Right lobe of liver (tissue), 6 donors: ENCODE measurements at places on chromosomes 11 and 22.

DNA sequence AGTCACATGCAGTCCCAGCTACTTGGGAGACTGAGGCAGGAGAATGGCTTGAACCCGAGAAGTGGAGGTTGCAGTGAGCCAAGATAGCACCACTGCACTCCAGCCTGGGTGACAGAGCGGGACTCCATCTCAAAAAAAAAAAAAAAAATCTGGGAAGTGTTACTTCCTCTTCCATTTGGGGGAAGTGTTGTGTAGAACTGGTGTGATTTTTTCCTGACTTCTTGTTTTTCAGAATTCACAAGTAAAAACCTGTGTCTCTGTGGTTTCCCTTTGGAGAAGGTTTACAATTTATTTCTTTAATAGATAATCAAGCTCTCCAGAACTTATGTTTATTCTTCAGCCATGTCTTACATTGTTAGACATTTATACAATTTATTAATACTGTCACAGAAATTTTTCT lies 396.1 kb downstream of the BRD1 start:
- no peak overlapping the region for H3K4me3 ChIP-seq
- no peak overlapping the region for H3K27ac ChIP-seq
- no peaks in the 10 kb centered on the region for H3K4me1 ChIP-seq
- no peaks in the 10 kb centered on the region for H3K27me3 ChIP-seq
- DNase-seq, result no peak

DNA sequence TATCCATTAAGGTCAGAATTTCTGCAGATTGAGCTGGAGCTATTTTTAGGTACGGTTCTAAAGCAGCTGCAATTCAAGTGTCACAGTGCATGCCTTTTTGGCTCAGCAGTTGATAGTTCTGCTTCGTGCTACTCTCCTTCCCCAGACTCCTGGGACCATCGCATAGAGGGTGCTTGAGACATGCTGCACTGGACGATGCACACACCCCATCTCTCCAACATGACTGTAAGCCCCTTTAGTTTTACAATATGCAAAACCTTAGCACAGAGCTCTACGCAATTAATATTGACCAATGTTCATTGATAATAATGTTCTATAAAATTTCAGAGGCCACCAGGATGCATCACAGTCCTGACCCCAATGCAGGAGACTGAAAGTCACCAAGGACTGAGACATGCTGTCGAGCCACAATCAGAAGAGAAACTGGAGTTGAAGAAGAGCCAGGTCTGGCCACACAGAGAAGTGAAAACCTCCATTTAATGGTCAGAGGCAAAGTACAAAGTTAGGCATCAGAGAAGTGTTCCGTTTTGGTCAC lies 120.9 kb upstream of the ZC3H12C start:
- no peaks in the 10 kb centered on the region for H3K36me3 ChIP-seq
- DNase-seq, result no peak
- no peaks in the 10 kb centered on the region for H3K4me1 ChIP-seq
- H3K27me3 ChIP-seq, result no peaks in the 10 kb centered on the region

DNA sequence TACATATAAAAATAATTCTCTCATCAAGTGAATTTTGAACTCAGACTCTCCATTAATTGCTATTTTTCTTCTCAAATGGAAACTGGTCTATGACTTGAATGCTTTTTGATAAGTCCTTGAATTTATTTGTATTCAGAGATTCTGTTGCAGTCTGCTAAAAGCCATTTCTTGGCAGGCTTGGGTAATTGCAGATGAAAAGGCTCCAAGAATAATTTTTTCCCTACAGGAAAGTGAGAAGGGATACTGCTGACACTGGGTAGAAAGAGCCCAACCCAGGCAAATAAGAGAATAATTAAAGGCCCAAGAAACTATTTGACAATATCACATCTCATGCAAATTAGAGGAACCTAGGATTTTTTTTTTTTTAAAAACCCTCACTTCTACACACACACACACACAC lies 246.5 kb upstream of the DDI1 start:
- no peak for DNase-seq
- no peaks in the 10 kb centered on the region for H3K27me3 ChIP-seq
- no peaks in the 10 kb centered on the region for H3K4me1 ChIP-seq
- no peaks in the 10 kb centered on the region for H3K36me3 ChIP-seq

DNA sequence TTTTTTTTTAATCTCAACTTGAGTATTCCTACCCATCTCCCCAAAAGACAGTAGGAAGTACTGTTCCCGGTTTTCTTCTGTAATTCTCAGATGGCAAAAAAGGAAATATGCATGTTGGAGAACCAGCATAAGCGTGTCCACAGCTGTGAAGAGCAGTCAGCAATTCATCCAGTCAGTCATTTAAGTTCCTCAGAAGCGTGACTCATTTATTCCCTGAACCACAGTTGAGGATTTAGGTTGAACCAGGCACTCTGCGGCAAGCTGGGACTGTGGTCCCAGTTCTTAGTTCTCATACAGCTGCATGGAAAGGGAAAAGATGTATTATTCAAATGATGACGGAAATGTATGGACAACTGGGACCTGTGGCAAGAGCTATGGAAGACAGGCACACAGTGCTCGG lies 61.0 kb upstream of the MYO18B start:
- no peaks in the 10 kb centered on the region for H3K36me3 ChIP-seq
- no peak for DNase-seq
- no peak overlapping the region for H3K27ac ChIP-seq
- no peaks in the 10 kb centered on the region for H3K4me1 ChIP-seq
- no peaks in the 10 kb centered on the region for H3K27me3 ChIP-seq

DNA sequence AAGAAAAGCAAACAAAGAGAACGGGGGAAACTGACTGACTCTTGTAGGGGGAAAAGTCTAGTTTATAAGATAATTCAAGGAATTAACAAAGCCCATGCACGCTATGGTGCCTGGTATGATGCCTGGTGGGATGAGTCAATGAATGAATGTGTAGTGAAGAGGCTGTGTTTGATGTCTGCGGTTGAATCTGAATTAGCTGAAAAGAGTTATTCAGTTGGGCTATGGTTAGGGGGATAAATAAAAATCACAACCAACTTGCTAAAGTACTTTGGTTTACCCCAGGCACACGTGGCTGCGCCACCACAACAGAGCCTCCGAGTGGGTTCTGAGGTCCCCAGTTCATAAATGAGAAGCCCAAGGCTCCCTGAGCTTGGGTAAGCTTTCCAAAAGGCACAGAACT lies 369.3 kb upstream of the SYN3 start:
- no peak overlapping the region for H3K4me3 ChIP-seq
- no peaks in the 10 kb centered on the region for H3K36me3 ChIP-seq
- no peaks in the 10 kb centered on the region for H3K27me3 ChIP-seq
- no peak for DNase-seq

- no peak for DNase-seq
- no peak overlapping the region for H3K4me3 ChIP-seq
- peaks cover 12% of the 10 kb centered on the region for H3K27me3 ChIP-seq
Observed at GRCh38 chr22:19765477-19766239, 5.1 kb downstream of the TBX1 start.

DNA sequence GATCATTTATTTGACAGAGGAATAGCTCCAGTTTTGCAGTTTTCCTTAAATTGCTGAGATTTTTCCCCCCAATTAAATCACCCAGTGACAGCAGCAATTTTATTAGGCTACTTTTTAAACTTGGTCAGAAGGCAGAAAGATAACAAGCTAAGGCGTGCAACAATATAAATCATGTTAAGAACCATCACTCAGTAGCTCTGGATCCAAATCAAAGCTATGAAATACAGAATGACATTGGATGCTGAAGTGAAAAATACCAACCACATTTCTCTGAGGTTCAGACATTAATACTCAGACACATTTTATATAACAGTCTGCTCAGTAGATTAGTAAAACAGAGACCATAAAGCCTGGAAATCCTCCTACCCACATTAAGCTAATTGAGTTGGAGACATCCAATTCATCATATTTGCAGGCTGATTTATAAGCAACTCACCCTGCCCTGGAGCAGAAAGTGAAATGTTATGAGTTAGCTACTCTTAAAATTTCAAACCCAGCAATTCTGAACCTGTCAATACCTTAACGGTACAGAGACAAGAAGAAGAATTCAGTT lies 1108.4 kb downstream of the DLG2 start:
- no peaks in the 10 kb centered on the region for H3K36me3 ChIP-seq
- H3K27me3 ChIP-seq, result no peaks in the 10 kb centered on the region
- H3K4me1 ChIP-seq, result no peaks in the 10 kb centered on the region
- DNase-seq, result no peak
- no peak overlapping the region for H3K27ac ChIP-seq

DNA sequence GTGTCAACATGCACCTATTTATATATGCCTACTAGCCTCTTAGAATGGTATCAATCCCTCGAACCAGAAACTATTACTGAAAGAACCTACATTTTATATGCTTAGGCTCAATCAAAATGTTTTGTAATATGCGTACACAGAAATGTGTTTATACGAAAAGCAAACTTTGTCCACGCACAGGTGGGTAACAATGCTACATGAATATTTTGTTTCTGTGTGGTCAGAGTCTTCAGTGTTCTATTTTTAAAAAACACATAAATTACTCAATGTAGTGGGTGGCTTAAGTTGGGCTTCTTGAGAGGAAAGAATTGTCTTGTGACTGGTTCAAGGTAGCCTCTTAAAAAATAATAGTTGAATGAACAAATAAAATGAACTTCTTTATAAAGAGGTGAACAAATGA lies 46.1 kb downstream of the SYTL2 start:
- H3K27me3 ChIP-seq, result no peaks in the 10 kb centered on the region
- H3K4me1 ChIP-seq, result no peaks in the 10 kb centered on the region
- H3K4me3 ChIP-seq, result no peak overlapping the region
- no peak for DNase-seq
- no peaks in the 10 kb centered on the region for H3K36me3 ChIP-seq
